ENCODE measurements at places on chromosomes 13 and 19. TPM values are rescaled to one million over a fixed set of nuclear protein-coding genes. Genes with fewer than 3 reads are reported as not detected.

Gene KRTDAP
- not detected for total RNA-seq

Gene CCDC70
- not detected for total RNA-seq

Gene KL
- not detected for total RNA-seq

Gene VSTM2B
- not detected for total RNA-seq

Gene EDNRB
- not detected for total RNA-seq

Gene ANGPTL8
- not detected for total RNA-seq

Gene ALOX5AP
- not detected for total RNA-seq

Gene CAPN12
- total RNA-seq: 5.5 TPM

Gene ADGRE1
- not detected for total RNA-seq

Gene KLK1
- total RNA-seq: not detected

Gene GIPR
- total RNA-seq: 4.8 TPM

Gene NKPD1
- total RNA-seq: 1.1 TPM

Gene IGFL3
- not detected for total RNA-seq

Gene LGALS14
- not detected for total RNA-seq

Gene SYMPK
- total RNA-seq: 36.6 TPM

Gene USF2
- 103 TPM for total RNA-seq

Gene PRR12
- 25.7 TPM for total RNA-seq

Gene ATP8B3
- total RNA-seq: 3.9 TPM

Gene ZNF714
- total RNA-seq: 9.3 TPM

Gene PRSS57
- not detected for total RNA-seq

Gene RFPL4AL1
- not detected for total RNA-seq

Gene DNAJC3
- total RNA-seq: 20.5 TPM

Gene OR7D2
- not detected for total RNA-seq

Gene ZNF726
- 12.8 TPM for total RNA-seq

Gene JSRP1
- total RNA-seq: not detected

Gene LILRA2
- not detected for total RNA-seq

Gene ZNF414
- 4.6 TPM for total RNA-seq

Gene ZNF528
- total RNA-seq: 4.9 TPM

Gene CYP4F12
- total RNA-seq: not detected

Gene BLOC1S3
- 11.9 TPM for total RNA-seq

Gene ZFR2
- not detected for total RNA-seq

Gene LRP3
- 25.9 TPM for total RNA-seq

Gene F10
- total RNA-seq: not detected

Gene CEACAM5
- 2.8 TPM for total RNA-seq

Gene CEACAM21
- not detected for total RNA-seq

Gene HPN
- not detected for total RNA-seq

Gene LILRB4
- total RNA-seq: not detected

Gene ZNF296
- 0.52 TPM for total RNA-seq

Gene CDX2
- total RNA-seq: 0.62 TPM

Gene APLP1
- 21.1 TPM for total RNA-seq

Gene SERPINE3
- total RNA-seq: not detected

Gene ZNF555
- 0.75 TPM for total RNA-seq

Gene BICRA
- 2.4 TPM for total RNA-seq

Gene TEX101
- not detected for total RNA-seq

Gene LGALS4
- total RNA-seq: 0.51 TPM

Gene NOTCH3
- 21.5 TPM for total RNA-seq

Gene TMEM38A
- total RNA-seq: 11.0 TPM

Gene KLK2
- total RNA-seq: not detected

Gene ODAD3
- total RNA-seq: 3.9 TPM

Gene ARHGAP45
- 68.4 TPM for total RNA-seq
